GM23248 (cell line): ENCODE measurements at places on chromosomes 1 and 21.

- peak; percentile 46 for DNase-seq
These were observed at the start of gene MEGF6 for GRCh38 chr1:3611170-3612019. Gene MEGF6 (minus strand): TSS chr1:3611508. CDS start chr1:3611268, 240 bp downstream.

DNA sequence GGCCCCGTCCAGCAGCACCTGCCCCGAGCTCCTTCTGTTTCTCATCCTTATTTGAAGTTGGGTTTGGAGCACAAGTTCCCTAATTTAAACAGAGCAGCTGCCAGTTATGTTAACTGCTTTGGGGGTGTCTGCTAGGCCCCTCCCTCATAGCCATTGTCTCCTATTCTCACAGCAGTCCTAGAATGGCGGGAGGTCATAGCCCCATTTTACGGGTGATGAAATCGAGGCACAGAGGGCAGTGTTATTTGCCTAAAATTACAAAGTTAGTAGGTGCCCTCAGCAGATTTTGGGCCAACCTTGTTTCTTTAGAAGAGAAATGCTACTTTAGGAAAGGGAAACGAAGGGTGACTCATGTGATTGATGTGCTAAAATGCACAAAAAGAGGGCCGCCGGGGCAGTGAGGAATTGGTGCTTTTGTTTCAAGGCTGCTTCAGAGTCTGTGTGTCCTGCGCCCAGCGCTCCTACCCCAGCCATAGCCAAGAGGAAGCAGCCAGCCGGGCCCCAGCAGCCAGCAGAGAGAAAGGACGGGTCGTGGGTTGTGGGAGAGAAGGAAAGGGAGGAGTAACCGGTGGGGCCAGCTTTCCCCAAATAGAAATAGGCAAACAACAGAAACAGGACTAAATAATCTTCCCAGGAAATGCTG is 13.0 kb downstream of the VANGL1 start:
- no peak for DNase-seq

DNA sequence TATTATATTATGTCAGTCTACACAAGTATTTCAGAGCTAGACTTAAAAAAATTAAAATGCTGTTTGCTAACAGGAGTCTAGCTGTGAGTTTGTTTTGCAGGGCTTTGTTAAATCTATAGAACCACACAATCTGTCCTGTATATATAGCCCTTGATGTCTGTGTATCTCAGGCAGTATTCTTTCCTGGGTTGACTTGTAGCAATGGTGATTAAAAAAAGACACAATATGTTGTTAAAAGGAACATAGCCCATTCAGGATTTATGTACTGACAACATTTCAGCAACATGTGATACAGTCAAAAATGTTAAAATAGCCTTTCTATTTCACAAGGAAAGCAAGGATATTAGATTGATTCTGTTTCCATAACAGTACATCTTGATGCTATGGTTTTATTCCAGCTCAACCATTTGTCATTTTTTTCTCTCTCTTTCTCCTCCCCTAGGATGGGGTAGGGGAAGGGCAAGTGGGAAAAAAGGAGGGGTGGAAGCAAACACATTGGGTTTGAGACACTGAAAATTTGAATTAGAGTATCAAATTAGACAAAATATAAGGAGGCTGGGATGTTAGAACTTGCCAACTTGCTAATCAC is 139.2 kb downstream of the DSCAM start:
- DNase-seq: no peak

DNA sequence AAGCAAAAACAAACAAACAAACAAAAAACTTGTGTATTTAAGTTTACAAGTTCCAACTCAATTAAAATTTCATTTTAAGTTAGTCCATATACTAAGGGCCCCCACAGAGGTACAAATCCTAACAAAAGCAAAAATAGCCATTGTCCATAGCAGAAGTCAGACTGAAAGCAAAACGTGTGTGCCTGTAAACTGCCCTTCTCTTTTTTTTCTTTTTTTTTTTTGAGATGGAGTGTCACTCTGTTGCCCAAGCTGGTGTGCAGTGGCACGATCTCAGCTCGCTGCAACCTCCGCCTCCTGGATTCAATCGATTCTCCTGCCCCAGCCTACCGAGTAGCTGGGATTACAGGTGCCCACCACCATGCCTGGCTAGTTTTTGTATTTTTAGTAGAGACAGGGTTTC is 11.6 kb upstream of the IFNGR2 start:
- no peak for DNase-seq

DNA sequence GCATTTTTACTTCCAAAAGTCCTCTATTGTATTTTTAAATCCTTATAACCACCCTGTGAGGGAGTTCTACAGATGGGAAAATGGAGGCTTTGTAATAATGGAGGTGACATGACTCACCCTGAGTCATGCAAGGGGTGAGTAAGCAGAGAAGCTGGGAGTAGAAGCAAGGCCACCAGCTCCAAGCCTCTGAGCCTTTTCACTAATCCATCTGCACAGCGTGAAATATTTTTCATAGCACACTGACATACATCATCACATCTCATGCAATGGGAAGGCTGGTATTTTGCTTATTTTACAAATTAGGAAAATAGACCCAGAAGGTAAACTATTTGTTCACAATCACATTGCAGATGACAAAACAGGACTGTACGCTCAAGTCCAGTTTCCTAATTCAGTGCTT is 96.9 kb downstream of the KCNH1 start:
- peak; percentile 75 for DNase-seq

- DNase-seq: no peak
These were observed 147.1 kb upstream of the ARHGEF16 start for GRCh38 chr1:3307359-3307758.

DNA sequence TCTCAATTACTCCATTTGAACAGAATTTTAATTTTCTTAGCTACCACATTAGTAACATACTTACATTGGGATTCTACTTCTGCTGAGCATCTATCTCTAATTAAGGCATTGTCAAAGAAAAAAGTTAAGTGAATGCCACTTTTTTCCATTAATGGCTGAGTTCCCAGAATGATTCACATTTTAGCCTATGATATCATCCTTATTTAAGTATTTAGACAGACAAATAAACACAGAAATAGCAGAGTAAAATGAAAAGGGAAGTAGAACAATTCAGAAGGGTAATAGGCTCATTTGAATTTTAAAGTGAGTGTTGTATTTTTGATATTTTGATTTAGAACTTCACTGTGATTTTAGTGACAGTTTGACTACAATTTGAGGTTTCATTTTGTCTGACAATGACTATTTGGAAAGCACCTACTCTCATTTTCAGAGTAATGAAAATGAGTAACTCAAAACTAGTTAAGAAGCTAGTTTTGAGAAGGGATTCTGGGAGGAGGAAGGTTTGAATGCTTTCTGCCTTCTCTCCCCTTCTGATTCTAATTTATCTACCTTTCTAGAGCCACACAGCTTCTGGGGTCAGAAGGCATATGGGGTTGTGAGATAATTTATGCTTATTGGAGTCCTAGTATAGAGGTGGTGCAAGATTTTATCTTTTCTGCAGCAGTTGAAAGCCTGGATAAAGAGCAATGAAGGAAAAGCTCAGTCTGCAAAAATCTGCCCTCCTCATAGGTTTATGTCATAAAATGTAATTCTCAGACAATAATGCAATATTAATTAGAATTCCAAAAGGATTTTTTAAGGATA is 15.5 kb downstream of the LYPLAL1 start:
- peak; percentile 73 for DNase-seq

DNA sequence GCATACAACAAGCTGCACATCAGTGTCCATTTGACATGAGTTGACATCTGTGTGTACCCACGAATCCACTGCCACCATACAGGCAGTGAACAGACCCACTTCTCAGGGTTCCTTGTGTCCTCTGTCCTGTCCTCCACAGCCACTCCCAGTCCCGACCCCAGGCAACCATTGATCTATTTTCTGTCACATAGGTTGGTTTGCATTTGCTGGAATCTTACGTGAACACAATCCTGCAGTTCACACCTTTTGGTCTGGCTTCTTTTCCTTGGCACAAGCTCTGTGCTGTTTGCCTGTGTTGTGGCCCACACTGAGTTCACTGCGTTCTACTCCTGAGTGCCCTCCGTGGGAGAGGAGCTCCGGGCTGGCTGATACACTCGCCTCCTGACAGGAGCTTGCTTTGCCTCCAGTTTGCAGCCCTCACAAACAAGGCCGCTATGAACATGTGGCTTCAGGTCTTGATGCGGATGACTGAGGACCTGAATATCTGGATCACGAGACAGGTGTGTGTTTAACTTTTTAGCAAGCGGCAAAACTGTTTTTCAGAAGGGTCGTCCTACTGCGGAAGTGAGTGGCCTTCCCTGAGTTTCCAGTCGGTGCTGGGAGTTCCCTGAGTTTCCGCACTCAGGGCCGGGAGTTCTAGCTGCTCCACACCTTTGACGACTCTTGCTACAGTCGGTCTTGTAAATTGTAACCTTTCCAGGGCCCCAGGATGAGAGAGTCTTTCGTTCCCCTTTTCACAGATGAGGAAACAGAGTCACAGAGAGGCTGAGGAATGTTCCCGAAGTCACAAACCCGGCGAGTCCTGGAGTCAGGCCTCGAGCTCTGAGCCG is 13.0 kb upstream of the COL18A1 start:
- DNase-seq: no peak

- no peak for DNase-seq
These were observed 105.8 kb downstream of the MRPL39 start for GRCh38 chr21:25501462-25501861.

DNA sequence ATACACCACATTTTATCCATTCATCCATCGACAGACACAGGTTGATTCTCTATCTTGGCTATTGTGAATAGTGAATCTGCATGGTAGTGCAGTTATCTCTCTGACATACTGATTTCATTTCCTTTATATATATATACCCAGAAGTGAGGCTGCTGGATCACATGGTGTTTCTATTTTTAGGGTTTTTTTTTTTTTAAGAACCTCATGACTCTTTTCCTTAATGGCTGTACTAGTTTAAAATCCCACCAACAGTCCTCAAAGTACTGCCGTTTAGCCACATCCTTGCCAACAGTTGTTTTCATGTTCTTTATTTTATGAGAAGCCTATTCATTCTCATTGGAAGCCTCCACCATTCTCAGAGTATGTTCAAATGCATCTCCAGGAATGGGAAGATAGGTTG is 258.7 kb upstream of the SNX7 start:
- no peak for DNase-seq
